MG63 (cell line): ENCODE measurements at places on chromosomes 2 and 18. TPM values are rescaled to one million over a fixed set of nuclear protein-coding genes. Genes with fewer than 3 reads are reported as not detected.

DNA sequence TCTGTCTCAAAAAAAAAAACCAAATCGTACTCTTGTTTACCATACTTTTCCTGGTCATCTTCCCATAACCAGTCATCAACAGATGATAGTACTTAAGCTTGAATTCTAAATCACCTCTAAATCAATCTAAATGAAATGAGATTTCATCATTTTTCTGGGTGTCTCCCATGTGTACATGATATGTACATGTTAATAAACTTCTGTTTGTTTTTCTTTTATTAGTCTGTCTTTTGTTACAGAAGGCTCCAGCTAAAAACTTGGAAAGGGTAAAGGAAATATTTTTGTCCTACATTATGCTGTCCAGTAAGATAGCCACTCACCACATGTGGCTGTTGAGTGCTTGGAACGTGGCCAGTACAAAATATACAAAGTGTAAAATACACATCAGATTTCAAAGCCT is 78.7 kb upstream of the MSH6 start:
- no peak for DNase-seq

GRCh38 chr18:56377231-56377630 is 261.2 kb downstream of the TXNL1 start:
- DNase-seq = no peak

DNA sequence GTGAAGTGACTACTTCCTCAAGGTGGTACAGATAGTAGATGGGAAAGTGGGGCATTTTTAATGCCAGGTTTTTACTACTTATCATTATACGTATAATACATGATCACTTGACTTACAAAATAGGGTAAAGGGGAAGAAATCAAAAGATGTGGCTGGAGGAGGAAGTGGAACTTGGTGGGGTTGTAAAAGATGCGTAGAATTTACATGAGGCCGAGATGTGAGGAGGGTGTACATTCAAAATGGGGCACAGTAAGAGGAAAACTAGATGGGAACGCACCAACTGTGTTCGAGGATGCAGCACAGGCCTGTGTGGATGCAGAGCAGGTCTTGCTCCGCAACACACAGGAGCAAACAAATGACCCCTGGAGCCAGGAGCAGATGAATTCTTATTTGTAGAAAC is 403.3 kb downstream of the TXNL1 start:
- no peak for DNase-seq

DNA sequence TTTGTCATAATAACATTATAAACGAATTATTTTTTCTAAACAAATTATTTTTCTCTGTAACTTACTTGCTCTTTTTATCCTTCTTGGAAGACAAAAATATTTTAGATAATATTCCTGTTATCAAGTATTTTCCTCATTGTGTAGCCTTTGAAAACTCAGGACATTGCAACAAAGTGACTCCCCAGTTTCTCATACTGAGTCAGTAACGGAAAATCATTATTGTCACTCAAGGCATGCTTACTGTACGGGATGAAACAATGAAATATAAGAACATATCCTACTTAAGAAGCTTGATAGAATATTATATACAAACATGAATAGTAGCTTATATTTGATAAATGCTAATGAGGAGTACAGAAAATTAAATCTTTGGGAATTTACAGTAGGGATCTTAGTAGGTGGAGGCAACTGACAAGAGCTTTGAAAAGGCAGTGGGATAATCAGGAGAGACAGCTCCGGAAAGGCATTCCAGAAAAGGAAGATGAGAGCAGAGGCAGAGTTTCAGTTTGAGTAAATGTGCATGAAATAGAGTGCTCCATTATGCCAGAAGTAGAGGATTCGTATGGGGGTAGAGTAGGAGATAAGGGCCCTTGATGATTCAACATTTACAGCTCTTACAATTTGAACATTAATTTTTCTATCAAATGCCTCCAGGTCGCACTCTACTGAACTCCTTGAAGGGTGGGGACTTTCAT is 14.0 kb upstream of the YES1 start:
- DNase-seq = no peak

DNA sequence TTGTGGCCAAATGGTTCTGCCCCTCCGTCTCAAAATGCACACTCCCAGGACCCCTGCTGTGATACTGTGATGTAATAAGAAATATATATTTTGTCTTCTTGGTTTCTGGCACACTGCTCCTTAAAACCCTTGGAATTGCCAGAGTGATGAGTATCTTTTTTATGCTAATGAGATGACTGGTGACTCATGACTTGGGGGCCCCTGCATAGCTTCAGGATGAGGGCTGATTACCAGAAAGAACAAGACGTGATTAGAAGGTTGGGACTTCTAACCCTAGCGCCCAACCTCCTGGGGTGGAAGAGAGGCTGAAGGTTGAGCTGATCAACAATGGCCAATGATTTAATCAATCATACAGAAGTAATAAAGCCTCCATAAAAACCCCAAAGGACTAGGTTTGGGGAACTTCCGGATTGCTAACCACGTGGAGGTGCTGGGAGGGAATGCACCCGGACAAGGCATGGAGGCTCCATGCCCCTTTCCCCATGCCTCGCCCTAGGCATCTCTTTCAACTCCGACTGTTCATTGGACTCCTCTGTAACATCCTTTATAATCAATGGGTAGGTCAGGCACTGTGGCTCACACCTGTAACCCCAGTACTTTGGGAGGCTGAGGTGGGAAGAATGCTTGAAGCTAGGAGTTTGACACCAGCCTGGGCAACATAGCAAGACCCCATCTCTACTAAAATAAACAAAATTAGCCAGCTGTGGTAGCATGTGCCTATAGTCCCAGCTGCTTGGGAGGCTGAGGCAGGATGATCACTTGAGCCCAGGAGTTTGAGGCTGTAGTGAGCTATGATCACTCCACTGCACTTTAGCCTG is 89.1 kb downstream of the HS1BP3 start:
- DNase-seq = peak; percentile 59

DNA sequence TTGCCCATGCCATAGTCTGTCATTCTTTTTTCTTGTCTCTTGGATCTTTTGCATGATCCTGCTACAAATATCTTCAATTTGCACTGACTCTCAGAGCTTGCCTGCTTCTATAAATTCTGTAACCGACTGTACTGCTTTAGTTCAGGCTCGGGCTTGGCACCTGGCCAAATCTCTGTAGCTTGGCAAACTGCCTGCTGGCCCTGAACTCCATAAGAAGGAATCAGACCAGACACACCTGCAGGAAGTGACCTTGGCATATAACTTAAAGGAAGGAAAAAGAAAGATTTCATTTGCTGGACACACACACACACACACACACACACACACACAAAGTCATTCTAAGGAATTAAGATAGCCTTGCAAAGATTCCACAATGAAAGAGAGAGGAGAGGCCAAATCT is 291.2 kb upstream of the DDX18 start:
- DNase-seq = peak; percentile 16

- DNase-seq = no peak
Measured at GRCh38 chr2:29834624-29835023, 86.8 kb downstream of the ALK start.

DNA sequence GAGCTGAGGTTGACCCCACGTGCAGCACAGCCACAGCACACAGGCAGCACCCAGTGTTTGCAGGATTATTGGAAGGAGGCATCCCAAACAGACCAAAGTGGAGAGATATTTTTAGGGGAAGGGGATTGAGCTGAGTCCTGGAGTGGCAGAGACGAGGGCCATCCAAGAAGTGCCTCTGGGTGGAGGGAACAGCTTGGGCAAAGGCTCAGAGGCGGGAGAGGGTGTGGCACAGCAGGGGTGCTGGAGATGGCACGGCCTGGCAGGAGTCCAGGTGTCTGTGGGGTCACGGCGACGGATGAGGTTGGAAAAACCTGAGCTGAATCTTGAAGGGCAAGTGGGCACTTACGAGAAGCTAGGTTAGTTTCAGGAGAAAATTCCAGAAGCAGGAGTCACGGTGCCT is 60.6 kb downstream of the INHBB start:
- DNase-seq = no peak

- DNase-seq = no peak
Measured at GRCh38 chr2:207067473-207067872, 98.3 kb downstream of the KLF7 start.

GRCh38 chr2:42840760-42841159 is 48.4 kb upstream of the HAAO start:
- DNase-seq = no peak

DNA sequence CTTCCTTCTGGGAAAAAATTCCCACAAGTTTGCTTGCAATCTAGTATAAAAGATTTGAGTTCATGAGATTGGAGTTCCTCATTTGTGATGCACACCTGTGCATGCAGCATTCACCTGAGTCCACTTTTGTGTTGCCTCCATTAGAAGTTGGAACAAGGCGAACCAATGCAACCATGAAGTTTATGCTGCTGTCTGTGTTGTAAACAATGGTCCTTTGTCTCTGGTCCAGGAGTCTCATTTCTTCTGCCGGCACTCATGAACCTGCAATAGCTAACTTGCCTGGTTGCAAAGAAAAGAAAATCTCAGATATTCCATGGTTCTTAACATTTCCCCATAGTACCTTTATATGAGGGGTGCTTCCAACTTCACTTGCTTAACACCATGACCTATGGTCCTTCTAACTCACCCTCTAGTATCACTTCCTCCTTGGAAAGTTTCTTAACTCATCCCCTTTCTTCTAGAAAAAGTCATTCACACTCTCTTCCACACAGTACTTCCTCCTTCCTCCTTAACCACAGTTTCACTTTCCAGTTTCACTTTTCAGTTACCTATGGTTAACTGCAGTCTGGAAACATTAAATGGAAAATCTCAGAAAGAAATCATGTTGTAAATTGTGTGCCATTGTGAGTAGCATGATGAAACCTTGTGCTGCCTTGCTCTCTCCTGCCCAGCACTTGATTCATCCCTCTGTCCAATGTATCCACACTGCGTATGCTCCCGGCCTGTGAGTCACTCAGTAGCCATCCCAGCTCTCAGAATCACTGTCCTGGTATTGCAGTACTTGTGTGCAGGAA is 128.8 kb upstream of the TRIB2 start:
- peak; percentile 97 for DNase-seq

GRCh38 chr18:79947054-79947755 is 4.2 kb downstream of the SLC66A2 start:
- DNase-seq = peak; percentile 77

DNA sequence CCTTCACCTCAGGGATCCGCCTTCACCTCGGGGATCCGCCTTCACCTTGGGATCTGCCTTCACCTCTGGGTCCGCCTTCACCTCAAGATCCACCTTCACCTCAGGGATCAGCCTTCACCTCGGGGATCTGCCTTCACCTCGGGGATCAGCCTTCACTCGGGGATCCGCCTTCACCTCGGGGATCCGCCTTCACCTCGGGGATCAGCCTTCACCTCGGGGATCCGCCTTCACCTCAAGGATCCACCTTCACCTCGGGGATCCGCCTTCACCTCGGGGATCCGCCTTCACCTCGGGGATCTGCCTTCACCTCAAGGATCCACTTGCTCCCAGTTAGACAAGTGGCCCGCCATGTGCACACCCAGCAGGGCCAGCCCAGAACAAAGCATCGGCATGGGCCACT is 7.3 kb downstream of the KIF1A start:
- no peak for DNase-seq

DNA sequence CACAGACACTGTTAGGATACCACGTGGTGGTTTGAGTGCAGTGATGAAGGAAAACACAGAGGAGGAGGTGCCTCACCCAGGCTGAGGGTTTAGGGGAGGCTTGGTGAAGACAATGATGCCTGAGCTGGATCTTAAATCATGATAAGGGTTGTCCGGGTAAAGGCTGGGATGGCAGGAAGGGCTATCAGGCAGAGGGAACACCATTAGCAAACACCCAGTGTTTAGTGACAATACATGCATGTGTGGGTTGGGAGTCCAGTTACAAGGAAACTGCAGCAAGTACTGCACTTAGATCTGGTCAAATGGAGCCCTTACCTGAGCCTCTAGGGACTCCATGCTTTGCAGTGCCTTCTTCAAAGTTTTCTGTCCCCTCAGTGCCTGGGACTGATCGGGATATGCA is 79.8 kb upstream of the MBOAT2 start:
- no peak for DNase-seq

GRCh38 chr2:162821176-162821575 is 17.4 kb downstream of the KCNH7 start:
- DNase-seq = no peak

DNA sequence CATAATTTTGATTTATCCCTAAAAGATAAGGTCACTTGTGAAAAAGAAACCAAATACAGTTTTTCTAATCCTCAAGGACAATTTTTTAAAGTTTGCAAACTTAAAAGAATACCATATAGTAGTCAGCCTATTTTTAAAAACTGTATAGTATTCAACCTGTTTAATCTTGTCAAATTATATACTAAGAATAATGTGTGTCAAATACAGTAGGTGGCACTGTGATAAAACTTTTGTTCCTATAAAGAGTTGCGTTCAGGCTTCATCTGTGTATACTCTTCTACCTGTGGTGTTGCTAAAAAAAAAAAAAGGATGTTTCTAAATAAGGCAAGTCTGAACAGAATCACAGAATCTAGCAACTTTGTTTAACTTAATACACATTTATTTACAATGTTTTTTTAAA is 68.6 kb downstream of the CCDC138 start:
- DNase-seq = no peak

- DNase-seq = no peak
Measured at GRCh38 chr2:20061940-20062339, 10.5 kb upstream of the LAPTM4A start.

DNA sequence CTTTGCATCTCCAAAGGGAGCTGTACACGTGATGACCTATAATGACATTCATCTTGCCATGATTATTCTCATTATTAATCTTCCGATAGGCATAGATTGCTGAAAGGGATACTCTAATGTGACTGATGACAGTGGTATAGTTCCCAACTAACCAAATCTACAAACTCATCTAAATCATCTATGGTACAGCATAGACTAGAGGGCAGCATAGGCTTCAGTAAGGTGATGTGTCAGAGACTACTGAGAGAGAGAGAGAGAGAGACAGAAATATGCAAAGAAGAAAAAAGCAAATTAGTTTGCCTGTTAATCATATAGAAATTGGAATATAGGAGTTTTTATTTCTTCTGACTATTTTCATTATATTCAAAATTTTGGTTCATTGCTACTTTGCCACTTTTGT is 89.3 kb downstream of the CSRNP3 start:
- no peak for DNase-seq

DNA sequence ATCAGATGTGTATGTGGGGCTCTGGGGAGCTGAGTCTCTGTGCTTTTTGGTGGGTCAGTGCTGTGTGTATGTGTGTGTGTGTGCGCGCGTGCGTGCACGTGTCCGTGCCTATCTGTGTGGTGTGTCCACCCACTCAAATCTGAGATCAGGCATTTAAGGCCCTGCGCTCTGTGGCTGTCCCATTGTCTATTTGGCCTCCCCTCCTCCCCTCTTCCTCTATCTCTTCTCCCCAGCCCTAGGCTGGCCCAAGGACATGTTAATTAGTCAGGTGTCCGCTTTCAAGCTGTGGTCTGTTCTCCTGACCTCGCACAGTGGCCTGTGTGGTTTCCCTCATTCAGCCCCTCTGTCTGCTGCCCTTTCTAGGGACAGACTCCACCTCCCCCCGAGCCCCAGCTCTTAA is 136.4 kb downstream of the DYSF start:
- DNase-seq = no peak

- no peak for DNase-seq
Measured at GRCh38 chr18:79695269-79695668, 15.7 kb downstream of the CTDP1 start.

GALNT5 gene
- total RNA-seq = 3.1 and 4.8 TPM in 2 replicates

PSD4 gene
- 0.16 and 0.59 TPM in 2 replicates for total RNA-seq

CXCR2 gene
- total RNA-seq = not detected in 2 replicates

CLEC4F gene
- not detected in 2 replicates for total RNA-seq

SRD5A2 gene
- not detected in 2 replicates for total RNA-seq
